ENCODE measurements at places on chromosomes 3 and 15.

GRCh38 chr3:33868309-33868708 is 69.9 kb downstream of the PDCD6IP start:
- no peak for DNase-seq

DNA sequence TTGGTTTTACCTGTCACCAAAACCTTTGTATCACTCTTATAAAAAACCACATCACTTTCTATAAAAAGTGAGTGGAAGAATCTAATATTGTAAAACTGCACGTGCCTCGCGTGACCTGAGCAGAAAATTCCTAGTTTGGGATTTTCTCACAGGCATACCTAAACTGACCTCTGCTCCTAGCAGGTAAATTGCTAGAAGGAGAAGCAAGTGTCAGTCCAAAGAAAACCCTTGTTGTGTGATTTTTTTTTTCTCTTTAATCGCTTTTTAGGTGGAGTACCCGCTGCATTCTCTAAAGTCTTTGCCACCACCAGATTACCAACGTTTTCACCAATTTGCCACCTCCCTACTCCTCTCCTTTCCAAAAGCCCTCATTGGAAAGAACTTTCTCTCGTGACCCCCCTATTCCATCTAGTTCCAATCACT is 534 bp upstream of the UBE2E1 start:
- no peak for DNase-seq

GRCh38 chr15:100265641-100266035 is 76.1 kb downstream of the ADAMTS17 start:
- DNase-seq: no peak

GRCh38 chr15:34861214-34861613 is 65.9 kb upstream of the ACTC1 start:
- no peak for DNase-seq

GRCh38 chr3:190116551-190117067 is 4.1 kb downstream of the P3H2 start:
- DNase-seq: no peak

- no peak for DNase-seq
These were observed 41.0 kb downstream of the FLNB start for GRCh38 chr3:58049143-58049785.

DNA sequence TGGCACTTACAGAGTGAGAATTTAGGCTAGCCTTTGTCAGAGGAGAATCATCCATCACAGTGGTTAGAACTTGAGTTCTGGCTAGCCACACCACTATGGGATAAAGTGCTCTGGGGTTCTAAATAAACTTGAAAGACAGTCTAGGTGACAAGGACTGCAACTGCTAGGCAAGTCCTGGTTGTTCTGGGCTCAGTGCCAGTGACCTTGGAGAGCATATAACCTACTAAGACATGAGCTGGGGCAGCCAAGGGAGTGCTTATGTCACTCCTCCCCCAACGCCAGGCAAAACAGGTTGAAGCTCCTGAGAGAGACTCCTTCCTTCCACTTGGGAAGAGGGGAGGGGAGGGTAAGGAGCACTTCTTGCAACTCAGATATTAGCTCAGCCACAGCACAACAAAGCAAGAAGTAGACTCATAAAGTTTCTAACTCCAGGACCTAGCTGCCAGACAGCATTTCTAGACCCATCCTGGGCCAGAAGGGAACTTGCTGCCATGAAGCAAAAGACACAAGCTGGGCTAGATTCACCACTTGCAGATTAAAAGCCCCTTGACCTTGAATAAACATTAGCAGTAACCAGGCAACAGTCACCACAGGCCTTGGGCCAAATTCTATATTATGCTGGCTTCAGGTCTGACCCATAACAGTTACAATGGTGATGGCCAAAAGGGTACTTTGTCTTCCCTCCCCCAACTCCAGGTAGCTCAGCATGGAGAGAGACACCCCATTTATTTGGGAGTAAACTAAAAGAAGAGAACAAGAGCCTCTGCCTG is 963.7 kb downstream of the PLOD2 start:
- no peak for DNase-seq

GRCh38 chr3:4855676-4856075 is 123.6 kb upstream of the BHLHE40 start:
- no peak for DNase-seq

GRCh38 chr3:52317208-52318000 is 1.3 kb downstream of the DNAH1 start:
- DNase-seq: peak; percentile 65

- no peak for DNase-seq
These were observed 24.2 kb downstream of the MCTP2 start for GRCh38 chr15:94255540-94255939.

DNA sequence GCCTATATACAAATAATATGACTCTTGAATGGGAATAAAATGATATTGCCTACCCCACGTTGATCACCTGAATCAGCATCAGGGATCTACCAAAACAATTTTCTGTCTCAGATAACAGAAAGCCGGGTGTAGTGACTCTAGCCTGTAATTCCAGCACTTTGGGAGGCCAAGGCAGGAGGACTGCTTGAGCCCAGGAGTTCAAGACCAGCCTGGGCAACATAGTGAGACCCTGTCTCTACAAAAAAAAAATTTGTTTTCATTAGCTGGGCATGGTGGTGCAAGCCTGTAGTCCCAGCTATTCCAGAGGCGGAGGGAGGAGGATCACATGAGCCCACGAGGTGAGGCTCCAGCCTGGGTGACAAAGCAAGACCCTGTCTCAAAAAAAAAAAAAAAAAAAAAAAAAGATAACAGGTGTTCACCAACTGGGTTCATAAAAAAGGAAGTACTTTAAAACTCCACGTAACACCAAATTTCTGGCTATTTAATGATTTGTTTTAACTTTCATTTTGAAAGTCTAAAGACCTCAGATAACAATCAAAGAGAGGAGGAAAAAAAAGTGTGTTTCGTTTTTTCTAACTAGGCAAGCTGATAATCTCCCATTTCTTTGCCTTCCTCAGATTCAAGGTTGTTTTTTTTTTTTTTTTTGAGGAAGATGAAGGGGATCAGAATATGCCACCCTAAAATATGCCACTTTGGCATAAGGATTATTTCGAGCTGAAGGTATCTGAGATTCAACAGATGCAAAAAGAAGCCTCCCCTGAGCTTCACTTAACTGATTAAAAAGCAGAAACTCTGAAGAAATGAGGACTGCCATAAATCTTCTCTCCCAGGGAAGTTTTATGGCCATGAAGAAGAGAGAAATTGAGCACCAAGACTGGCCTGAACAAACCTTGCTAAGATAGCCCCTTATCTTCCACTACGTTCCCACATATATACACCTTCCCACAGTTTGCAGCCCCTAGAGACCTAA is 44.1 kb downstream of the TRANK1 start:
- DNase-seq: no peak

DNA sequence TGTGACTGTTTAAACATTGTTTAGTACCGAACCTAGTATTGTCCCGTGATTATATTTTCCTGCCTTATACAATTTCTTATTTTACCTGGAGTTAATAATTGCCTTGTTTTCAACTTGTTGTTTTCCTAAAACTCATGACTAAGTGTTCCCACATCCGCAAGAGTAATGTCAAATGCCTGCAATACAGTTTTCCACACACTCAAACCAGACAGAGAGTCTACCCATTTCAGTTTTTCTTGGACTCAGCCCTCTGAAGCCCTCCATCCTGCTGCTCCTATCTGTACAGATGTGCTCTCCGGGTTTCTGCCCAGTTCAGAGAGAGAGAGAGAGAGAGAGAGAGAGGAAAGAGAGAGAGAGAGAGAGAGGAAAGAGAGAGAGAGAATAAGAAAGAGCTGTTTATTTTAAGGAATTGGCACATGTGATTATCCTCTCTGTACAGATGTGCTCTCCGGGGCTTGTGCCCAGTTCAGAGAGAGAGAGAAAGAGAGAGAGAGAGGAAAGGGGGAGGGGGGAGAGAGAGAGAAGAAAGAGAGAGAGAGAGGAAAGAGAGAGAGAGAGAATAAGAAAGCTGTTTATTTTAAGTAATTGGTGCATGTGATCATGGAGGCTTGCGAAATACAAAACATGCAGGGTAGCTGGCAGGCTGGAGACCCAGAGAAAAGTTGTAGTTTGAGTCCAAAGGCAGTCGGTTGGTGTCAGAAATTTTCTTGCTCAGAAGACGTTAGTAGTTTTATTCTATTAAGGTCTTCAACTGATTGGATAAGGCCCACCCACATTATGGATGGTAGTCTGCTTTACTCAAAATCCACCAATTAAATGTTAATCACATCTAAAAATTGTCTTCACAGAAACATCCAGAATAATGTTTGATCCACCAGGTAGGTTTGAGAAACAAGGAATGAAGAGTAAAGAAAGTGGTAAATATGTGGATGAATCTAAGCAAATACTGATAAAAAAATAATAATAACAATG is 104.1 kb upstream of the GOLGA8J start:
- DNase-seq: no peak

GRCh38 chr3:142931222-142931621 is 32.3 kb downstream of the PAQR9 start:
- DNase-seq: no peak

GRCh38 chr3:190709351-190709773 is 153.1 kb downstream of the GMNC start:
- no peak for DNase-seq

- DNase-seq: no peak
These were observed 1106.6 kb downstream of the TBL1XR1 start for GRCh38 chr3:176090727-176091126.

DNA sequence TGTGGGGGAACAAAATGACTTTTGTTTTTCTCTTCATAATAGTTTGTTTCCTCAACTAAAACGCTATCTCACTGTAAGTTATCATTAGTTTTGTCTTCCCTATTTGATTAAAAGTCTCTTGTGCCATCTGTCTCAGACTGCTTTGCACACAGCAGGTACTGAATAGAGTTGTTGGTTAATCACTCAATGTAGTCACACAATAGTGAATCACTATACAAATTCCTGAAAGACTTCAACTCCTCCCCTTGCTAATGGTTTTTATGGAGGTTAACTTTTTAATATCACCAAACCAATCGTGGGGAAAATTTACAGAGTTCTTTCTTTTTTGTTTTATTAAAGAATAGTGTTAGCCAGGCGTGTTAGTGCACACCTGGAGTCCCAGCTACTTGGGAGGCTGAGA is 2.6 kb upstream of the NGLY1 start:
- DNase-seq: no peak

DNA sequence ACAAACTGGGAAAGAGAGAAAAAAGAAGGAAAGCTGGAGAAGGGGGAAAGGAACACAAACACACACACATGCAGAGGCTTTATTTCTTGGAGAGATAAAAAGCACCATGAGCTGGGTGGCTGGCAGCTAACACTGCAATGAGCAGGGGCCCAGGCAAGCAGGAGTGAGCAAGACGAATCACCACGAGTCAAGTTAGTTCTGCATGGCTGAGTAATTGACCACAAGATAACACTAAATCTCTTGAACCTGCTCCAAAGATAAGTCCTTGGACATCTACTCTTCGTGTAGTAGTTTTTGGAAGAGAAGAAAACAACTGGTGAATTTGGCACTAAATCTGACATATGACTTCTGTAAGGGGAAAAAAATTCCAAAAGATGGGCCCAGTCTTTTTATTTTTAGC is 100.9 kb downstream of the MYO5A start:
- no peak for DNase-seq

DNA sequence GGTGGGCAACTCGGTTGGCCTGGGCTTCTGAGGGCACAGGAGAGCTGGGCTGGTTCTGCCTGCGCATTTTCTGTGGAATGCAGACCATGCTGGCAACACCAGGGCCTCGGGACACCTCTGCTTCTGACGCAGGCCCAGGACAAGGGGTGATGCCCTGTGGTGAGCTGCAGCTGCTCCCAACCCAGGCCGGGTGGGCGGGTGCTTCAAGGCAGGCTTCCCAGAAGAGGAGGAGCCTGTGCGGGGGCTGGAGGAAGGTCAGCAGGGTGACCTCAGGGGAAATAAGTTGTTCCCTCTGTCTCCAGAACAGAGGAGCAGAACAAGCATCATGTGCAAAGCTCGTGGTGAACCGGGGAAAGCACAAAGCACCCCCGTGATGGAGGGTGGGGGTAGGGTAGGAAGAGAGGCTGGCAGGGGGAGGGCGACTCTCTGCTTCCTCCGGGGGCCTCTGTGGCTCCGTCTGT is 11.0 kb upstream of the PLXNA1 start:
- DNase-seq: no peak

GRCh38 chr3:116154389-116154788 is 290.9 kb downstream of the LSAMP start:
- DNase-seq: no peak

DNA sequence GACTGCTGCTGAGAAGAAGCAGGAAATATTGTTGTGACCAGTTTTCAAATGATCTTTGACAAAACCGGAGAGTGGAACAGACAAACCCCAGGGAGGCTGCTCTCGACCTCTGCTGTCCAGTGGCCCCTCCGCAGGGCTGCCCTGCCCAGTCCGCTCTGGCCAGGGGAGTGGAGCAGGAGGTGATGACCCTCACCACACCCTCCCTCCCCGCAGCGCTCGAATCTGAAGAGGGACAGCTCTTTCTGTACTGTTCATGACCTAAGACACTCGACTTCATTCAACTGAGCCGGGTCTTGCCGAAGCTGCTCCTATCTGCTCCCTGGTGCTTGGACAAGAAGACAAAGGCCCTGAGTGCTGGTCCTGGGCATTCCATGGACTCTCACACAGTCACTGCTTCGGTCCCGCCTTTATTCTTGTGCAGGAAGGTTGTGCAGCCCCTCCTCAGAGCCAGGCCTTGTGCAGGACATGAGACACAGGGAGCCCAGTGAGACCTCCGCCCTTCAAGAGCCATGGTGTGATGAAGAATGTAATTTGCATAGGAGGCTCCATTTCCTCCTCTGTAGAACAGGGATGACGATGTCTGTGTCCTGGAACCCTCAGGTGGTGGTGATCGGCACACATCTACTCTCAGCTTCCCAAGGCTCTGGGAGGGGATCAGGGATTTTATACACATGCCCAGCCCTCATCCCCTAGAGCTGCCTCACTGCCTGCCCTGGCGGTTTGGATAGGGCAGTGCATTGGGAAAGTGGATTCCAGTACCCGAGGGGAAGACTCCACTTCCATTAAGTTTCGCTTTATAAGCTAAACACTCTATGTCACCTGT is 97.1 kb upstream of the PRR20G start:
- no peak for DNase-seq

GRCh38 chr3:39135170-39135805 is 18.1 kb downstream of the CSRNP1 start:
- no peak for DNase-seq

GRCh38 chr15:65099336-65099735 is 15.7 kb downstream of the UBAP1L start:
- no peak for DNase-seq

- no peak for DNase-seq
These were observed 493.6 kb upstream of the ADAMTS9 start for GRCh38 chr3:65181391-65181871.

GRCh38 chr15:87080547-87080946 is 1000.9 kb downstream of the AGBL1 start:
- DNase-seq: no peak

GRCh38 chr3:100264242-100264641 is 3.5 kb downstream of the TBC1D23 start:
- DNase-seq: no peak

- DNase-seq: no peak
These were observed 10.3 kb upstream of the SLC25A38 start for GRCh38 chr3:39372833-39373232.

GRCh38 chr15:93088200-93088980 is 621 bp downstream of the RGMA start:
- no peak for DNase-seq

DNA sequence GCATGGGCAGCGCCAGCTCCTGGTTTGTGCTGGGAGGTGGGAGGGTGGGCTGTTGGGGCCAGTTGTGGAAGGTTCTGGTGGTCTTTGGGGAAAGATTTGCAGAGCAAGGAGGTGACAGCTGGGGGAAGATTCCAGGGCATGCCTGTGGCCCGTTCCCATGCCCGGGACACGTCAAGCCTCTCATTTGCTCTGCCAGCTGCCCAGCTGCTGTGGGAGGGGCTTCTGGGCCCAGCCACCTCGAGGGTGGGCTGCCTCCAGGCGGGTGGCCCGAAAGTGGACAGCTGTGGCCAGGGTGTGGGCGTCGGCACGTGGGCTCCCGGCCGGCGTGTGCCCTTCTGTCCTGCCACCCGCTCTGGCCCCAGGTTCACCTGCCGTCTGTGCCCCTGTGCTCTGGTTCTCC is 17.2 kb downstream of the PLXNA1 start:
- no peak for DNase-seq

All from activated CD4-positive, alpha-beta T cell treated with anti-CD3 and anti-CD28 coated beads for 4 hours (primary cell).